Bone marrow (tissue), 2 donors: ENCODE measurements at places on chromosomes 2 and 18.

GRCh38 chr2:98937906-98938305, 1.9 kb upstream of the CRACDL start:
- no peak for DNase-seq

DNA sequence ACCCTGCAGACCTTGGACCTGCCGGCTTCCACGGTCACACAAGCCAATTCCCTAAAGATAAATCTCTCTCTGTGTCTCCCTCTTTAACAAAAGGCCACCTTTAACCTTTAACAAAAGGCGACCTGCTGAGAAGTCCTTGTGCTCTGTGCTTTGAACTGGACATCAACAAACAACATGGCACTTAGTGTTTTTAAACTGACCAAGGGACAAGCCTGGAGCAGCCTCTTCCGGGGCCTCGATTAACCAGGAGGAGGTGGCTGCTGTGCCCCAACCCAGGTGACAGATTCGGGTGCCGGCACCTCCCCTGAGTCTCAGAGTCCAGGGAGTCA, 135.3 kb downstream of the RTP5 start:
- no peak for DNase-seq

GRCh38 chr2:43455731-43456642, 139.9 kb downstream of the THADA start:
- no peak for DNase-seq

- DNase-seq, result no peak
Measured at GRCh38 chr18:13520306-13520705, 206.1 kb downstream of the FAM210A start.

- DNase-seq, result no peak
Measured at GRCh38 chr18:70113511-70113910, 92.0 kb downstream of the RTTN start.

GRCh38 chr2:119134775-119135174, 23.8 kb downstream of the C1QL2 start:
- DNase-seq, result no peak

DNA sequence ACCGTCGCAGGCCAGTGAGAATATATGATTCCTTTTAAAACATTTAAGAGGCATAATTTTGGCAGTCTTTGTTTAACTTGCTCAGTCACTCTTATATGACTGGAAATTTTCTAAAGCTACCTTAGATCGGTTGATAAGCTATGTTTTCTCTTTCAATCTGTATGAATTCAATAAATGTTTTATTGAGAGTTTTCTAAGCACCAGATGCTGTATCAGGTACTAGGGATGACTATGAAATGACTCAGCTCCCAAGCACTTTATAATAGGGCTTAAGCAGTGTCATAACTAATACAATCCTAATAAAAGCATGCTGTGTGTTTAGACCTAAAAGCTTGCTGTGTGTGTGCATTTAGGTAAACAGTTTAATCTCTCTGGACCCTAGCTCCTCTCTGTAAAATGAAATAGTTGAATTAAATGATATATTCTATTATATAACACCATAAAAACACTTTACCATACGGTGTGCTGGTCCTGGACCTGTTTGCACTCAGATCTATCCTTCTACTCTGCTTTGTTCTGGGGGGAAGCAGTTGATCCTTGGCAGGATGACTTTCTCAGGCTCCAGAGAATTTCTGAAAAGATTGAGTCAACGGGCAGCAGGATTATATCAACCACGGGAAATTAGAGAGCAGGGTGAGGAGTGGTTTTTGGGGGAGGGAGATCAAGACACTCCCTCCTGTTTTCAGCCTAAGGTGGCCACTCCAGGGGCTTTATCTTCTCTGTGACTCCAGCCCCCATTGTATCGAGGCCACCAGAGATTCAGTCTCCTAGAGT, 26.1 kb upstream of the SLC38A11 start:
- DNase-seq, result no peak

DNA sequence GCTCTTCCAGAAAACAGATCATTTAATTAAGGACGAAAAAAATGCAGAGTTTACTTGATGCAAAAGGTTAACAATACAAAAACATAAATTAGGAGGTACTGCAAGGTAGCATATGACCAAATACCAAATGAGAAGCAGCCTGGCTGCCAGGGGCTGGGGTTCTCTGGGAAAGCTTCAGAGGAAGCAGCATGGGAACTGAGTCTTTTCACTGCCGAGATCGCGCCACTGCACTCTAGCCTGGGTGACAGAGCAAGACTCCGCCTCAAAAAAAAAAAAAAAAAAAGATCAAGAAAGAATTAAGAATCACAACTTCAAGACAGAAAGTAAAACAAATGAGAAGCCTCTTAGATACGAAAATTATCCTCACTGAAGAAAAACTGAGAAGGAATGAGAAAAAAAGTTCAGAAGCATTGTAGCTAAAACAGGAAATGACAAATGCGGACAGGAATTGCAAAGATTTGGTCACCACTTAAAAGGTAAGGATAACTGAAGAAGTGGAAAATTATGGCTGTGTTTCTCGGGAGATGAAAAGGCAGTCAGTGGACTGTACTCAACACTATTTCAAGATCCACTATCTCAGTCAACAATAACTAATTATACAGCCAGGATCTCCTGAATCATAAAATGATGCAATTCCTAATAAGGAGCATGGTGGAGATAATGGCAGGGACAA, 4.3 kb downstream of the SEPTIN10 start:
- DNase-seq, result no peak

- no peak for DNase-seq
Measured at GRCh38 chr2:2707206-2707991, 376.3 kb upstream of the MYT1L start.

DNA sequence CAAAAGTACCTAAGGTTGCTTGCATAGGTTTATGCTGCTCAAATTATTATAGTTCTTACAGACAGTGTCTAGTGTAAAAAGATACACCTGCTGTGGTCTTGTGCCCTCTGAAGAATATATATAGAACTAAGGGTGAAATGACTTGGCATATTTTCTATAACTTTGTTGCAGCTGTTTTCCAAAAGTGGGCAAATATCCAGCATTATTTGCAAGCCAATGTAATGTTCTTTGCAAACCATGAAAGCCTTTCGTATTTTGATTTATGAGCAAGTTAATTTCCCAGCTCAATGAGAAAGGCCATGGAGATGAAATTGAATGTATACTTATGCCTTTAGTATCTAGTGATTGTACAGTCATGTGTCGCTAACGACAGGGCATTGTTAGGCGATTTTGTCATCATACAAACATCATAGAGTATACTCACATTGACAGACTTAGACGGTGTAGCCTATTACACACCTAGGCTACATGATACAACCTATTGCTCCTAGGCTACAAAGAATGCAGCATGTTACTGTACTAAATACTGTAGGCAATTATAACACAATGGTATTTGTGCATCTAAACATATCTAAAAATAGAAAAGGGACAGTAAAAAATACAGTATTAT, 116.3 kb downstream of the PLCL1 start:
- DNase-seq, result no peak

DNA sequence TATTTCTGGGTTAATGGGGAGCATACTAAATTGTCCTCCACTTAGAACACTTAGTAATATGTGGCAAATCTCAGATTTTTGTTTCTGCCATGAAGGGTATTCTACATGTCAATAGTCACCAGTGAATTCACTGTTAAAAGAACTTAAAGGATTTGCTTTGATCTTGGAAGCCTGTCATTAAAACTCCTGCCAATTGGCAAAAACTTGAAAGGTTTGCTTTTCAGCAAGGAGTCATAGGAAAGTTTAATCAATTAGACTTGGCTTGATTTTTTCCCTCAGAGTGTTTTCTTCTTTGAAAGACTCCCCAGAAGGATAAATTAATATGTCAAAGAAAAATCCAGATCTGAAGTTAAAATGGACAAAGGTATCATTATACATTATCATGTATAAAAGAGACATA, 671.9 kb upstream of the PKDCC start:
- DNase-seq, result no peak

DNA sequence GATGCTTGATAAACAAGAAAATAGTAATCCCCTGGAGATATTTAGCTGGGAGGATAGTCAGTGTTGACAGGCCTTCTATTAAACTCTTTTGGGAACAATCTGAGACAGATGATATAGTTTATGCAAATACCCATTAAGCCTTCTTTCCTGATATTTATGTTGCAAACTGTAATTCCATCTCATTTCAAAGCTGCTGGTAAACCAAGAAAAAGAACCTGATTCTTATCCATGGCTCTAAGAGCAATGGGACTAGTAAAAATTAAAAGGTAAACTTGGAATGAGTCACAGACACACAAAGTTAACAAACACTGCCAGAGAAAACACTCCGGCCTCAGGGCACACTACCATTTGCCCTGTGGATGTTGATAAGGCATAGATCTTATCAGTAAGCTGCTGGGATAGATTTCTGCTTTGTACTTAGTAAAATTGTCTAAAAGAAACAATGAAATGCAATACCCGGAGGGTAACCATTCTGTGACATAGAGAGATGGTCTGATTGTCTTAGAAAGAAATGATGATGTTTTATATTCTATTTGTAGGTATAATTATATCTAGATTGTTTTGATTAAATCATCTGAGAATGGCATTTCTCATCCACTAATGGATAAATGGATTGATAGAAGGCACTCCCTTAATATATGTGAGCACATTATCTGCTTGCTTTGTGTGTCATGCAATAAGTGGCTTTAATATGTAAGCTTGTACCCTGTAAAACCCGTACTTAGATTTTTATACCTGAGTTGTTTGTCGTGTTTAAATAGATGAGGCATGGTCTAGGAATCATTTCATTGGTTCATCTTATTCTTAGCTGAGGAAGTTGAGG, 13.2 kb downstream of the GALR1 start:
- DNase-seq, result no peak

- no peak for DNase-seq
Measured at GRCh38 chr2:218569661-218570500, 1.2 kb downstream of the CNOT9 start.

- no peak for DNase-seq
Measured at GRCh38 chr2:42960842-42961180, 168.4 kb upstream of the HAAO start.

DNA sequence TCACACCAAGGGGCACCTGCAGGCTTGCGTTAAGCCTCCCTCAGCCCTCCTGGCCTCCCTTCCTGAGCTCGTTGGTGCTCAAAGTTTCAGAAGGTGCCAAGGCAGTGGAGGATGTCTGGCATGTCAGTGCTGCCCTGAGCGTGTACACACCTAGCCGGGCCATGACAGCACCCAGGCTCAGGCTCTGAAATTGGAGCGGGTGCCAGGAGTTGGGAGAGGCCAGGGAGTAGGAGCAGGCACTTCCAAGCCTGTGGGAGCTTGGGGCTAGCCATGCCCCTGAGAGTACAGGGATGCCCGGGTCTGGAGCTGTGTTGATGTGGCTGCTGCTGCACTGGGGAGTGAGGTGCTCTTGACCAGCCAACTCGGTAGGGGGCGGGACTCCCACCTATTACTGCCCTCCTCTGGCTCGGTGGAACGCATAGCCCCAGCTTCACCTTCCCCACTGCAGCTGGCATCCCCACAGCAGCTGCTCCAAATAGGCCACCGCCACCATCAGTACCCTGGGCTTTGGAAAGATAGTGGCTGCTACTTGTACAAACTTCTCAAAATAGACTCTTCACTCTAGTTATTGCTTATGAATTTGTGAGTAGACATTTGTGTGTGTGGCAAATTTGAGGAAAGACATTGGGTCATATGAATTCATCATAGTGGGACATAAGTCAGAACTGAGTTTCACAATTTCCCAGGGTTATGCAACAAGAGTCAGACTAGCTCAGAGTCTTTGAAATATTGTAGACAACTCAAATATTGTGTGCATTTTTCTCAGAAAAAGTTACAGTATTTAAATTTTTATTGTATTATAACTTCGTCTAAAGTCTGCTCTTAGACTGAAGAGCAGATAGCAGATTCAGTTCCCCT, 6.8 kb upstream of the PCARE start:
- DNase-seq, result no peak

DNA sequence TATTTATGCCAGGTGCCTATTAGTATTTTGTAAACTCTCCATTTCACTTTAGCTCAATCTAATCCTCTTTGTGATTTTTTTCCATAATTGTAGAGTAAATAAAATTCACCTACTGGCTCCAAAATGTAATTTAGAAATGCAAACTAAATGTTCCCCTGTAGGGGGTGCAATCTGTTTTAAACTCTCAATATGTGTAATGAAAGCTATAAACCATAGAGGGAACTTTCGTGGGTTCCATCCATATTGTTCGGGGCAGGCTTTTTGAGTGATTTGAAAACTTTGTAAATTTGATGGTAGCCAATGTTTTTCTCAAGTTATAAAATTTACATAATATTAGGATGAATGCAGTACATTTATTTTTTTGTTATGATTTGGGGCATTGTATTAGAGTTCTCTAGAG, 49.4 kb downstream of the TSPYL6 start:
- DNase-seq, result no peak

GRCh38 chr18:7946734-7947377, 379.7 kb downstream of the PTPRM start:
- DNase-seq, result no peak

- DNase-seq, result no peak
Measured at GRCh38 chr18:48018851-48019250, 88.4 kb upstream of the SMAD2 start.

DNA sequence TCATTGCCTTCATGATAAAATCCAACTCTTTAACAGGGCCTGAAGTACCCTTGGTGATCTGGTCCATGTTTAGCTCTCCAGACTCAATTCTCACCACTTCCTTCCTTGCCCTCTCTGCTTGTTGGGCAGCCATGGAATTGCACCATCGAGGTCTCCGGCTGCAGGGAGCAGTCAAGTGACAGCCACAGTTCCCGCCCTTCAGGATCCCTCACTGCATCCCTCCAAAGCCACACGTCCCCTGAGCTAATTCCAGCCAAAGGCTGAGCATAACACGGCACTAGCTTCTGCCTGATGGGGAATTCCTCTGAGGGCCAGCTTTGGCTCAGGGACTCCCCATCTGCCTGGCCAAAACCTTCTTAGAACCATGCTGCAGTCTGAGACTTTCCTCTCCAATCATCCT, 47.4 kb upstream of the SLC1A4 start:
- no peak for DNase-seq

GRCh38 chr2:3185256-3185655, 192.4 kb downstream of the EIPR1 start:
- no peak for DNase-seq
